Stimulated activated CD8-positive, alpha-beta memory T cell treated with anti-CD3 and anti-CD28 coated beads, Interleukin-15, amount 100 ng/mL, for 4 hours (primary cell): ENCODE measurements at places on chromosomes 2 and 18.

DNA sequence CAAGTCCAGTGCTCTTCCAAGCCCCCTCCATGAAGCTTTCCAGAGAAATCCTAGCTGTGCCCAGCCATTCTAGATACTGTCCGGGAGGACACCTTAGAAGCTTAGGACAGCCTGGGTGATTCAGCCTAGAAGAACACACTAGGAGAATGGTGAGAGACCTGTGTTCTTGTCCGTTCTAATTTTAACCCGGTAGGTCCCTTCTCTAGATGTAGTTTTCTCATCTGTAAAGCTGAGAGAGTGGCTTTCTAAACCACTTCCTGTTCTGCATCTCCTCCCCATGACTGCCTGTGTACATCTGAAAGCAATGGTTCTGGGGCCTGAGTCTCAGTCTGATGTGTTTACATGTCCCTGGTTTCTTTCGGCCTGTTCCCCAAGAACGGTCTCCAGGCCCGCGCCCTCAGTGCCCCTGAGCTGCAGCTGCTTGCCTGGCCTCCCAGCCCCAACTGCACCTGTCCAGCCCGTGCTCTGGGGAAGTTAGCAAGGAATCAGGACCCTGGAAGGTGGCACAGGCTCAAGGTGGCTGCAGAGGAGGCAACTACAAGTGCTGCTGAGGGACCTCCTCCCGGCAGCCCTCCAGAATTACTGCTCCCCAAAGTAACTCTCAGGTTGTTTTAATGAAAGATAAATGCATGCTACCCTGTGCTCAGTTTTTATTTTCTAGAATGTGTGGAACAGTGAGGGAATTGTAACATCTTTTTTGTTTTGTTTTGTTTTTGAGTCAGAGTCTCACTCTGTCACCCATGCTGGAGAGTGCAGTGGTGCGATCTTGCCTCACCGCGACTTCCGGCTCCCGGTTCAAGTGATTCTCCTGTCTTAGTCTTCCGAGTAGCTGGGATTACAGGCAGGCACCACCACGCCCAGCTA is 105.9 kb downstream of the LBH start:
- no peak for DNase-seq

GRCh38 chr18:8332286-8332685 is 277.0 kb upstream of the RAB12 start:
- DNase-seq = no peak

- no peak for DNase-seq
These were observed 46.3 kb downstream of the CDC42EP3 start for GRCh38 chr2:37625156-37625555.

GRCh38 chr2:159199761-159200465 is 86.6 kb downstream of the WDSUB1 start:
- DNase-seq = no peak

DNA sequence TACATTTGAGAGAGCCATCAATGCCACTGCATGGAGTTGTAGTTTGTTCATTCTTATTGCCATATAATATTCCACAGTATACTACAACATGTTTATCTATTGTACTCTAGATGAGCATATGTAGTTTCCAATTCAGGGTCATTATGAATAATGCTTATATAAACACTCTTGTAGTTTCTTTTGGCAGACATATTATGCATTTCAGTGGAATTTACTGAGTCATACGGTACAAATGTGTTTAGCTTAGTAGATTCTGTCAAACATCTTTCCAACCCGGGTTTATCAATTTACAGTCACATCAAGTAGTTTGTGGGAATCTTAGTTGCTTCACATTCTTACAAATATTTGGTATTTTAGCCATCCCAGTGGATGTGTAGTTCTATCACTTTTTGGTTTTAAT is 161.1 kb downstream of the KCNH7 start:
- DNase-seq = no peak

GRCh38 chr2:151713291-151713903 is 20.9 kb downstream of the NEB start:
- no peak for DNase-seq

GRCh38 chr18:63159590-63159989 is 160.0 kb downstream of the BCL2 start:
- no peak for DNase-seq

- DNase-seq = no peak
These were observed 10.3 kb downstream of the GEMIN6 start for GRCh38 chr2:38788306-38788705.

DNA sequence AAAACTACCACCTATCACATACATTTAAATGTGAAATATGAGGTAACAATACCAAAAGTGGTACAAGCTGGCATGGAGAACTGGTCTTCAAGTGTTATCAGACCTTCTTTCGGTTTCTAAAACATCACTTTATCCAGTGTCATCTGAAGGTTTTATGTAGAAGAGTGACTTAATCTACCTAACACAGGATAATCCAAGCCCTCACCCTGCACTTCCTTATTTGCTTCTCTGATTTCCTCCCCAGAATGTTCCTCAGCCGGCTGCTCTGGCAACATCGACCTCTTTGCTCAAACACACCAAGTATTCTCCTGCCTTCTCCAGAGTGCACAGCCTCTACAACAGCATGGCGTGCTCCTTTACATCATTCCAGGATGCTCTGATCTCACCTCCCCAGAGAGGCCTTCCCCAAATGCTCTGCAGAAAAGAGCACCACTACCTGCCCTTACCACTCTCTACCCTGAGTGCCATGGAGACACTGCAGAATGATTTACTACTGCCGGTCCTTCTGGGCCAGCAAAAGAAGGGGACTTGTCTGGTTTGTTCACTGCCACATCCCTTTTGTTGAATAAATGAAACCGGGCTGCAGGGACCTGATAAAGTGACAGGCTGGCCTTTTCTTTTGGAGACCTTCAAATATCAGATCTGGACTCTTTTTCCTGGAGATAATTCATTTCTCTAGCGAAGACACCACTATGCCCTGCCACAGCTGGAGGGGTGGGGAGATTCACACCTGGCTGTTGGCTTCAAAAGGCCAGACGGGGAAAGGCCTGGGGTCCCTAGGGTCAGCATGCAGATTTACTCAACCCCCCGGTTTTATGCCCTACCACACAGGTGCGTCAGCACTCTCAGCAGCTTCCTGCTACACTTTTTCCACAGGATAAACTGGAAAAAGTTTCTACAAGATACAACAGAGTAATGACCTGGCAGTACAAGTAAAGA is 42.0 kb downstream of the TTR start:
- DNase-seq = no peak

GRCh38 chr2:174341995-174342685 is 7.4 kb downstream of the SP9 start:
- DNase-seq = no peak

- DNase-seq = no peak
These were observed 28.0 kb downstream of the UBE2E3 start for GRCh38 chr2:181008407-181008806.

DNA sequence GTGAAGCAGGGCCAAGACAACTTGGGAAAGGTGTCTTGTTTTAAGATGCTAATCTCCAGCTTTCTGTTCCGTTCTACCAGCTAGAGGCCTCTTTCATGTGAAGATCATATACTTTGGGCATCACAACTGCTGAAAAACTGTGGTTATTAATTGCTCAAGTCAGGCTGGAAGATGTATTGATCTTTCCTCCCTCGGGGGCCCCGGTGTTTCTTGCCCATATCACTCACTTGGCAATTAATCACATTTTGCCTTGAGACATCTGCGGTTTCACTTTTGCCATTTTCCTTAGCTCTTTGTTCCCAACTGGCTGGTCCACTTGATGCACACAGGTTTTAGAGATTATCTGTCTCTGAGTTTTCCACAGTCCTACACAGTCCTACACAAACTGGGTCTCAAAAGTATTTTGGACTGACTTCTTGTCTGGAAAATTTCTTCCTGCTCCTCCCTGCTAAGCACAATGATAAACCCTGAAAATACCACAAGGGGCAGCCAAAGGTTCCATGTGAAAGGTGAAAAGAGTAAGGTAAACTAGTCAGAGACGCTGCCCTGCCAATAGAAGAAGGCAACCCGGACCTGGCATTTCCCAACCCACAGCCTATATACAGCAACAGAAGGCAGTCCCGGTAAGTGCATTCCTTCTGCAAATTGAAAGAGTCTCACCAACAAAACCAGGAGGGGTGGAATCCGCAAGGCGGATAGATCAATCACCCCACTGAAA is 181.0 kb downstream of the AFF3 start:
- no peak for DNase-seq

DNA sequence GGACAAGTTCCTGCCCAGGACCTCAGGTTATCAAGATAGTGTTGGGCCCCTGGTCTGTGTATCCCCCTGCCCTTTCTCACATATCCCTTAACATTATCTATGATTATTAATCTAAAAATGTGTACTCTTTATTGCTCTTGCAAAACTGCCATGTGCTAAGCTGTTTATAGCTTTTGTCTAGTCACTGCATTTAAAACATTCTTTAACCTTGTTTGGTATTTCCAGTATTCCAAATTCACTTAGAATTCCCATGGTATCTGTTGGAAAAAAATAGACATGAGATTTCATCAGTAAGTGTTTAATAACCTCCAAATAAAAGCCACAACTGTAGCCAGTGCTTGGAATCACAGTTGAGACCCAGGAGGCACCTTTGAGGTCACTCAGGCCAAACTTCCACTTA is 16.2 kb upstream of the GLS start:
- DNase-seq = no peak

- DNase-seq = no peak
These were observed 59.4 kb upstream of the SIX2 start for GRCh38 chr2:45068571-45069140.

GRCh38 chr18:12253663-12254135 is 462 bp upstream of the CIDEA start:
- DNase-seq = no peak

DNA sequence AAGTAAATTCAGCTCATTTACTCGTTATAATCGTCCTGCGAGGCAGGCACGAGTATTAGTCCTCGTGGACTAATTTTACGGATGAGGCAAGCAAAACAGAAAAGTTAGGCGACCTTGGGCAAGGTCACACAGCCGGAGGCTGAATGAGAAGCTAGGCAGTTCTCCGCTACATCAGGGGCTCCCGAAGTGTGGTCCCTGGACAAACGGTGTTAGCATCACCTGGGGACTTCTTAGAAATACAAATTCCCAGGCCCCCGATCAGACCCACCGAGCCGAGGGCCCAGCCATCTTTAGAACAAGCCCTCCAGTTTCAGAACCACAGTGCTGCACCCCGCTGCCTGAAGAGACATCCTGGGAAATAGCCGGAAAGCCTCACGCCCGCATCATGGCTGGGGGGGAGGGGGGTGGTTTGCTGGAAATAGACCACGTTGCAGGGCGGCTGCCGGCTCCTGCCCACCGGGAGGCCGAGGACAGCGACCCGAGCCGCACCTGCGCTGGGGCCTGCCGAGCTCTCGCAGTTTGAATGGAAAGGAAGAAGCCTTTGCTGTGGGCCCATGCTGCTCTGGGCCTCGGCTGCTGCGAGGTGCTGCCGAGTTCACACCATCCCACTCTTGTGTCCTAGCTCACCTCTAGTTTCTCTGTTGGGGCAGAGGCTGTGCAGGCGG is 72.2 kb downstream of the TFCP2L1 start:
- DNase-seq = no peak

DNA sequence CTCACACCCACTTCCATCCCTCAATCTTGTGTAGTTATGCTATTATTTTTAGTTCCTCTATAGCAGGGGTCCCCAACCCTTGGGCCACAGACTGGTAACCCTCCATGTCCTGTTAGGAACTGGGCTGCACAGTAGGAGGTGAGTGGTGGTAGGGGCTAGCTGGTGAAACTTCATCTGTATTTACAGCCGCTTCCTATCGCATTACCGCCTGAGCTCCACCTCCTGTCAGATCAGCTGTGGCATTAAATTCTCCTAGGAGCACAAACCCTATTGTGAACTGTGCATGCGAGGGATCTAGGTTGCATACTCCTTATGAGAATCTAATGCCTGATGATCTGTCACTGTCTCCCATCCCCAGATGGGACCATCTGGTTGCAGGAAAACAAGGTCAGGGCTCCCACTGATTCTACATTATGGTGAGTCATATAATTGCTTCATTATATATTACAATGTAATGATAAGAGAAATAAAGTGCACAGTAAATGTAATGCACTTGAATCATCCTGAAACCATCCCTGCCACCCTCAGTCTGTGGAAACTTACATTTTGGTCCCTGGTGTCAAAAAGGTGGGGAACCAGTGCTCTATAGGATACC is 1.6 kb upstream of the RAB11FIP5 start:
- DNase-seq = no peak

DNA sequence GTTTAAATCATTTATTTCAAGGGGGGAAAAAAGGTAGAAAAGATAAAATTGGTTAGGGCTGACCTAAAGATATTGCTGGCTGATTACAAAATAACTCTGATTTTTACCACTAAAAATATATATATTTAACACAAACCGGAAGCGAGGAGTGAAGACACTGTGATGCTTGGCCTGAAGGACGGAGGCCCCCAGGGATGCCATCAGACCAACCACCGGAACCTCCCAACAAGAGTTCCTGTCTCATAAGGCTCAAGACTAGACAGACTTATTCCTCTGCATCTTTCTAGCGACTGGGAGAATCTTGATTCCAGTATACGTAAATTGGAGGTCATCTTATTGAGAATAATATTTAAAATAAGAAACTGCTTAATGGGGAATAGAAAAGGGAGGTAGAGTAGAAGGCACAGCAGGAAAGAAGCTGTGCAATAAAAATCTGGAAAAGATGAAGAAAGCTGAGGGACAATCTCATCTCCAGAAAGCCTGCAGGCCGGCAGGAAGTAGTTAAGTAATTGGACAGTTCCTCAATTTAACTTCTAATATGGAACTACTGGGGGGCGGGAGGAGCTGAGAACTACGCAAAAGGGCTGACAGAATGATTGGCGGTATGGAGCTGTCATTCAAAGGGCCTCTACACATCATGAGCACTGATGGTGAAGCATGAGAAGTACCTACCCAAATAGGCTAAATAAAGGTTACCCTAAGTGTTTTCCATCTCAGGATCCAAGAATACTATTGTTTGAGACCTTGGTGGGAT is 91.1 kb downstream of the DTNB start:
- no peak for DNase-seq

DNA sequence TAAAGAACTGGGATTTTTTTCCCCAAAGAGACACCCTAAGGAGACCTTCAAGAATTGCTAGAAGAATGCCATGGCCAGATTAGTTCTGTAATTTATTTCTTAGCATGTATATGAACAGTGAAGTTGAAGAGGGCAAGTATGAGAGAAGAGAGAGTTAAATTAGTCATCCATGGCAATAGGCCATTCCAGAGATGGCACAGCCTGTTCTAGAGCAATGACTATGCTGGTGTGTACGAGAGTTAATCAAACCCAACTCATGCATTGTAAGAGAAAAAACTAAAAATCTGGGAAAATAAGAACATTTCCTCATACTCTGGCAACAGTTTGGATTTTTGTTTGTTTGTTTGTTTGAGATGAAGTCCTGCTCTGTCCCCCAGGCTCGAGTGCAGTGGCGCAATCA is 112.1 kb upstream of the PIK3C3 start:
- DNase-seq = no peak

GRCh38 chr2:11502740-11503292 is 31.0 kb upstream of the GREB1 start:
- no peak for DNase-seq

DNA sequence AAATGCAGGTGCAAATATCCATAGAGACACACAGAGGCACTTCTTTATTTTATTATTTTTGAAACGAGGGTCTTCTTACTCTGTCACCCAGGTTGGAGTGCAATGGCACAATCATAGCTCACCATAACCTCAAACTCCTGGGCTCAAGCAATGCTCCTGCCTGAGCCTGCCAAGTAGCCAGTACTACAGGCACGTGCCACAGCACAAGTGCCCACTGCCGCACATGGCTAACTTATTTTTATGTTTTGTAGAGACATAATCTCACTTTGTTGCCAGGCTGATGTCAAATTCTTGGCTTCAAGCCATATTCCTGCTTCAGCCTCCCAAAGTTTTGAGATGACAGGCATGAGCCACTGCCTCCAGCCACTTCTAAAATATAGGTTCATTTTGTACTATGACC is 537.6 kb downstream of the THSD7B start:
- no peak for DNase-seq
